ENCODE measurements at places on chromosomes 3 and 15. TPM values are rescaled to one million over a fixed set of nuclear protein-coding genes. Genes with fewer than 3 reads are reported as not detected.

DNA sequence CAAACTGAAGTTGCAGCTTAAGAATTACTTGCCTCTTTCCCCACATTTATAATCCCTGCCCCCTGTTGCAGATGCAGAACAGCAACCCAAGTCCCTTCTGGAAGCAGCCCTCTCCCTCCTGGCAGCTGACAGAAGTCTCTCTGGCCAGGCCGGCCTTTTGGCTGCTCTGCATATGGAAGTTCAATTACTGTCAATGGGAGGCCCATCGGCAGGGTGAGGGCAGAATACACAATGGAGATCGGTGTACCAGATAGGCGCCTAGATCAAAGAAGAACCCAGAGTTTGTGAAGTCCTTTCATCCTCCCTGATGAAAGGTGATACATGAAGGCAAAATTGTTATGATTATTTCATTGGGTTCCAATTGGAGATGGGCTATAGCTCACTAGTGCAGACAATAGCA lies 327.9 kb upstream of the CTNNB1 start:
- no peak overlapping the region for H3K4me3 ChIP-seq
- H3K4me1 ChIP-seq: no peaks in the 10 kb centered on the region
- peaks cover 5% of the 10 kb centered on the region for H3K27me3 ChIP-seq
- H3K36me3 ChIP-seq: no peaks in the 10 kb centered on the region
- no peak overlapping the region for H3K27ac ChIP-seq

- H3K27ac ChIP-seq: no peak overlapping the region
- peaks cover 23% of the 10 kb centered on the region for H3K4me1 ChIP-seq
- no peak overlapping the region for H3K4me3 ChIP-seq
- no peak for DNase-seq
- peaks cover 37% of the 10 kb centered on the region for H3K27me3 ChIP-seq
Measured at GRCh38 chr3:12425850-12426579, 58.3 kb upstream of the TSEN2 start.

DNA sequence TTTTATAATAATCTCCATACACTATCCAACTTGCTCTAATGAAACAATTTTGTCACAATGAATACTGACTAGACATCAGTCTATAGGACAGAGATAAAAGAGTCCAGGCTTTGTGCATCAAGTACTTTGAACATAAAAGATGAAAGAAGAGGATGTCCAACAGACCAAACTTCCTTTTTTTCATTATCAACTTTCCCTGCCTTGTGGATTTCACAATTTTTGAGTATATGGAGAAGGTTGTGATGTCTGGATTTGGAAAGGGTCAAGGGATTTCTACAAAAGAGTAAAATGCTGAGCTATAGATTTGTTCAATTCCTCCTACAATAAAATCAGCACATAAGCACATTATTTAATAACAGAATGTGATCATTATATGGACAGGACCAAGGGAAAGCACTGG lies 25.7 kb downstream of the CD47 start:
- H3K4me1 ChIP-seq: peaks cover 78% of the 10 kb centered on the region
- H3K36me3 ChIP-seq: peaks cover 9% of the 10 kb centered on the region
- peak overlapping the region; percentile 90 for H3K27ac ChIP-seq
- H3K27me3 ChIP-seq: no peaks in the 10 kb centered on the region
- H3K4me3 ChIP-seq: no peak overlapping the region

The HDAC11 gene
- total RNA-seq: 8.0 TPM

The IGSF10 gene
- not detected for total RNA-seq

The PLA2G4E gene
- total RNA-seq: not detected

DNA sequence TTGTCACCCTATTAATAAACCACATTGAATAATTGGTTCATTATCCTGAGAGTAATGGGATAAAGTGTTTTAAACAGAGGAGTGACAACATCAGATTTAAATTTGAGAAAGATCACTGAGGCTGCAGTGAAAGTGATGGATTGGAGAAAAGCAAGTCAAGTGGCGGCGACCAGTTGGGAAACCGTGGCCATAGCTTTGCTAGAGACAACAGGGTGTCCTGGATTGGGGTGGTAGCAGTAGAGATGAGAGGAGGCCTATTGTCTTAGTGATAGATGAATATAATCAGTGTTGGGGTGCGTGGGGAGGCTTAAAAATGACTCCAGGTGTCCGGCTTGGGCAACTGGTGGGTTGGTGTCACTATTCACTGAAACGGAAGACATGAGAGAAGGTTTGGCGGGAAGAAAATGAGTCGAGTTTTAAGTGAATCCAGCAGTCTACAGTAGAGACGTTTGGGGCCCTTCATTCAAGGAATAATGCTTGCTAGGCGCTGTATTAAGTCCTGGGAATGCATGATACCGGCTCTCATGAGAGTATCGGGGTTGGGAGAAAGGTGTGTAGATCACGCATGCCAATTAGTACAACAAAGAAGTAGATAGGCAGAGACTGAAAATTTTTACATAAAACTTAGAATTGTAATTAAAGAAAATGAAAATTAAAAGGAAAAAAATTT lies 819 bp downstream of the NEK4 start:
- H3K27ac ChIP-seq: peak overlapping the region; percentile 24
- peak overlapping the region; percentile 81 for H3K4me3 ChIP-seq
- DNase-seq: no peak
- peaks cover 21% of the 10 kb centered on the region for H3K4me1 ChIP-seq
- H3K36me3 ChIP-seq: peaks cover 5% of the 10 kb centered on the region

DNA sequence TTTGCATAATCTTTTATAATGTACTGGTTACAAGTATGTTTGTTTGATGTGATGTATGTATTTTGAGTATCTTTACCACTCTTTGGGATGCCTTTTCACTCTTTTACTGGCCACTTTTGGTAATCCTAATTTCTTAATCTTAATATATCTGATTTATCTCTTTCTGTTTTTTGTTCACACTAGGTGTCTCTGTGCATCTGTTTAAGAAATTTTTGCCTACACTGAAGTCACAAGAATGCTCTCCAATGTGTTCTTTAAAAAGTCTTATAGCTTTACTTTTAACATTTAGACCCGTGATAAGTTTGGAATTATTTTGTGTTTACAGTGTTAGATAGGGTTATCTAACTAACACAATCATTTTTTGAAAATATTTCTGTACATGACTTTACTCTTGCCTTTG lies 659.1 kb downstream of the SI start:
- H3K27ac ChIP-seq: no peak overlapping the region
- DNase-seq: no peak
- no peaks in the 10 kb centered on the region for H3K36me3 ChIP-seq
- H3K27me3 ChIP-seq: no peaks in the 10 kb centered on the region

DNA sequence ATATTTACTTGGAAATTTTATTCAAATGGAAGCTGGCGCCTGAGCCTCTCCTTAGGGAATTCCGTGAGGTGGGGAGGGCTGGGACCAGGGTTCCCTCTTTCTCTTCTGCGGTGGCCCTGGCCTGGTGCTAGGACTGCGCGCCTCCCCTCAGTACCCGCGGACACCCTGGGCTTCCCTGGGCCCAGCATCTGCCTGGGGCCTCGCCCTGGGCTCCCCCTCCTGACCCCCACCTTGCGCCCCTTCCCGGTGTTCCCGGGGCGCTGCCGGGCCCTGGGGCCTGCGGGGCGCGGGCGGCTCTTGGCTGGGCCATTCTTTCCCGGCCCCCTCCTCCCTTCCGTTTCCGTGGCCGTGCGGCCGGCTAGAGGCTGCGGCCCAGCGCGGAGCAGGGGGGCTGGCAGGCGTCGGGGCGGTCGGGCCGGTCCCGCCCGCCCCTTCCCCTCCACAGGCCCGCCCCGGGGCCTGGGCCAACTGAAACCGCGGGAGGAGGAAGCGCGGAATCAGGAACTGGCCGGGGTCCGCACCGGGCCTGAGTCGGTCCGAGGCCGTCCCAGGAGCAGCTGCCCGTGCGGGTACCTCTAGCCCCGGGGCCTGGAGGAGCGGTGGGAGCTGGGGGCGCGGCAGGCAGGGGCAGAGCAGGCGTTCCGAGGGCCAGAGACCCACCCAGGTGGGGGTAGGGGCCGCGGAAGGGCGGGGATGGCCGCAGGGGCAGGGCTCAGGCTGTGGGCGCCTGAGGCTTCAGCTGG lies at the start of gene FES:
Gene FES, plus strand, starts transcription at position 529 of the 743 bp plus-strand sequence. CDS start 542 bp downstream, outside the sequence.
- DNase-seq: peak; percentile 54
- peaks cover 14% of the 10 kb centered on the region for H3K36me3 ChIP-seq
- H3K4me3 ChIP-seq: peak within 1 kb of the TSS; percentile 28
- H3K4me1 ChIP-seq: peaks cover 57% of the 10 kb centered on the region
- H3K27me3 ChIP-seq: no peaks in the 10 kb centered on the region

DNA sequence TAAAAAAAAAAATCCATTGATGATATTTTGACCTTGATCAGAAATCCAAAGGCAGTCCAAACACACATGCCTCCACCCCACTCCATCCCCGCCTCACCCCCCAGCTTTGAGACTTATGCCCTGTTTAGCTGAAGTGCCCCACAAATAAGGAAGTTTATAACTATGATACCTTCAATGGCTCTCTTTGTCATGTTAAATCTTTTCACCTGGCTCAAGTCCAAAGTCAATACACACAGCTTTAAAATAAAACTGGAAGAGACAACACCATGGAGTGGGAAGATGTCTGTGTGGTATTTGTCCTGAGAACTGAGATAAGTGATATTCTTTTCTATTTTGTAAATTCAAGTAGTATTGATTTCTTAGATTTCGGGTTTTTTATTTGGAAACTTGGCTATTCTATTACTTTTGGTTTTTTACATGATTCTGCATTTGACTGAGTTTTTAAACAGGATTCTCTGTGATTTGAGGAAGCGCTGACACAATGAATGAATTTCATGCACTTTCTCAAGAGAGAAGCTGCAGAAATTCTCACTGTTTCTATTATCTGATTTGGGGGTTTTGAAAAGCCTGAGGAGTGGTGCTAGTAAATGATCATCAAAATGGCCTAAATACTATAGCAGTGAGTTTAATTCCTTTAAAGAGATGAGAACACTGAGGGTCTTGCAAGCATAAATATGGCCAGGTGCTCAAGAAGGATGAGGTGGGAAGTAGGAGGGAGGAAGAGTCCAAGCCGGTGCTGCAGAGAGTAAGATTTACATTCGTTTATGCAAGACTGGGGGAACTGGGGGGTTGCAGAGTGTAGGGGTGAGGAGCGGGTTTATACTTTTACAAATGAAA lies 5.2 kb downstream of the FOXB1 start:
- no peak overlapping the region for H3K27ac ChIP-seq
- H3K27me3 ChIP-seq: peaks cover 89% of the 10 kb centered on the region
- no peak overlapping the region for H3K4me3 ChIP-seq

- H3K4me3 ChIP-seq: no peak overlapping the region
- H3K27ac ChIP-seq: no peak overlapping the region
- no peak for DNase-seq
- peaks cover 13% of the 10 kb centered on the region for H3K36me3 ChIP-seq
- no peaks in the 10 kb centered on the region for H3K27me3 ChIP-seq
- peaks cover 37% of the 10 kb centered on the region for H3K4me1 ChIP-seq
Measured at GRCh38 chr3:152348436-152349177, 79.9 kb downstream of the MBNL1 start.

The LRTM1 gene
- not detected for total RNA-seq

The SH2D7 gene
- total RNA-seq: not detected

The PLSCR4 gene
- total RNA-seq: not detected

DNA sequence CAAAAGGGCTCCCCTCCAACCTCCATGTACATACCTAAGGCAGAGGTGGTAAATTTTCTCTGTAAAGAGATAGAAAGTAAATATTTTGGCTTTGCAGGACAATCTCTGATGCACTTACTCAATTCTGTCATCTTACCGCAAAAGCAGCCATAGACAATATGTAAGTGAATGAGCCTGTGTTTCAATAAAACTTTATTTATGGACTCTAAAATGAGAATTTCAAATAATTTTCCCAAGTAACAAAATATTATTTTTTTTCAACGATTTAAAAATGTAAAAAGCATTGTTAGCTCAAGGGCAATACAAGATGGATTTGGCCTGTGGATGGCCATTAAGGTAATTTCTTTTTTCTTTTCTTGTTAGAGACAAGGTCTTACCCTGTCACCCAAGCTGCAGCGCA lies 44.7 kb downstream of the SHQ1 start:
- H3K36me3 ChIP-seq: peaks cover 11% of the 10 kb centered on the region
- no peak for DNase-seq
- H3K27ac ChIP-seq: no peak overlapping the region
- no peaks in the 10 kb centered on the region for H3K27me3 ChIP-seq
- peaks cover 26% of the 10 kb centered on the region for H3K4me1 ChIP-seq

GRCh38 chr3:142982038-142982773 lies 18.7 kb upstream of the PAQR9 start:
- H3K27ac ChIP-seq: no peak overlapping the region
- H3K4me1 ChIP-seq: no peaks in the 10 kb centered on the region
- no peak for DNase-seq
- no peak overlapping the region for H3K4me3 ChIP-seq
- no peaks in the 10 kb centered on the region for H3K36me3 ChIP-seq
- peaks cover 36% of the 10 kb centered on the region for H3K27me3 ChIP-seq

The MEIS2 gene
- total RNA-seq: 0.19 TPM

The SLC15A2 gene
- 3.0 TPM for total RNA-seq

DNA sequence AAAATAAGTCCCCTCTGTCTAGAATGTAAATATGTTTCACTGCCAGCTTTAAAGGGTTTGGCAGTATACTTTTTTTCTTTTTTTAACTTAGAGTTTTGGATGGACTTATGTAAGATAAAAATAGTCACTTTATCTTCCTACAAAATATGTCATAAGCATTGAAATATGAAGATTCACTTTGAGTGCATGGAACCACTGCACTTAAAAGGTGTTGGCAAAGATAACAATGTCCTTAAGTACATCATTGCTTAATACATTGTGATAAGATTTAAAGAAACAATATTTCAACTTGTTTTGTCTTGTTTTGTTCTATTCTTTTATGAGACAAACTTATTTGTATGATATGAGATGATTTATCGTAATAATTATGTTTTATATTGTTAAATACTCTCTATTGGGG lies 66.3 kb upstream of the NAALADL2 start:
- no peak overlapping the region for H3K4me3 ChIP-seq
- H3K27ac ChIP-seq: no peak overlapping the region
- H3K27me3 ChIP-seq: no peaks in the 10 kb centered on the region
- no peaks in the 10 kb centered on the region for H3K4me1 ChIP-seq
- no peaks in the 10 kb centered on the region for H3K36me3 ChIP-seq

DNA sequence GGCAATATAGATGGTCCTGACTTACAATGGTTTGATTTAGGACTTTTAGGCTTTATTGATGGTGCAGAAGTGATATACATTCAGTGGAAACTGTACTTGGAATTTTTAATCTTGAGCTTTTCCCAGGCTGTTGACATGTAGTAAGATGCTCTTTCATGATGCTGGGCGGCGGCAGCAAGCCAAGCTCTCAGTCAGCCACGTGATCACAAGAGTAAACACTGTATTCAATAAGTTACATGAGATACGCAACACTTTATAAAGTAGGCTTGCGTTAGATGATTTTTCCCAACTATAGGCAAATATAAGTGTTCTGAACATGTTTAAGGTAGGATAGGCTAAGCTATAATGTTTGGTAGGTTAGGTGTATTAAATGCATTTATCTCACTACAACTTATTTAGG lies 17.9 kb downstream of the PARP9 start:
- no peaks in the 10 kb centered on the region for H3K4me1 ChIP-seq
- no peak overlapping the region for H3K27ac ChIP-seq
- H3K36me3 ChIP-seq: peaks cover 9% of the 10 kb centered on the region
- no peak for DNase-seq
- no peaks in the 10 kb centered on the region for H3K27me3 ChIP-seq

DNA sequence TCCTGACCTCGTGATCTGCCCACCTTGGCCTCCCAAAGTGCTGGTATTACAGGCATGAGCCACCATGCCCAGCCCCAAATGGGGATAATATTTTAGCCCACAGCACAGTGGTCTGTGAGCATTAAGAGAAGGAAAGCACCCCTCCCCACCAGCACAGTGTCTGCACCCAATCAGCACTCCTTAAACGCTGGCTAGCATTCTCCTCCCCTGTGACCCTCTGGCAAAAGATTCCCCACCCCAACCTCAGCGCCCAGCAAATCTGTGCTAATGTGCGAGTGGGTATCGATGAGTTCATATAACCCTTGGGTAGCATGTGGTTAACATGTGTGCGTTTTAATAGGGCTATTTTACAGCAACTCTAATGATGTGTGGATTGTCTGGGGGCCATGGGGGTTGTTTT lies 18.3 kb upstream of the EPHB3 start:
- H3K27me3 ChIP-seq: peaks cover 28% of the 10 kb centered on the region
- H3K4me1 ChIP-seq: peaks cover 9% of the 10 kb centered on the region
- no peak overlapping the region for H3K27ac ChIP-seq
- H3K4me3 ChIP-seq: no peak overlapping the region

The GRAMD2A gene
- 0.07 TPM for total RNA-seq
